ENCODE measurements at places on chromosomes 13 and 19.

- no peak for DNase-seq
Observed at GRCh38 chr19:30159636-30160035, 212.5 kb upstream of the ZNF536 start.

GRCh38 chr19:14577885-14578427 lies 4.9 kb upstream of the CLEC17A start:
- DNase-seq: no peak

- DNase-seq: no peak
Observed at GRCh38 chr19:8310342-8311055, 2.3 kb upstream of the CD320 start.

GRCh38 chr13:106489849-106490568 lies 45.5 kb downstream of the EFNB2 start:
- no peak for DNase-seq

- DNase-seq: no peak
Observed at GRCh38 chr19:339262-339887, 5.2 kb downstream of the MIER2 start.

DNA sequence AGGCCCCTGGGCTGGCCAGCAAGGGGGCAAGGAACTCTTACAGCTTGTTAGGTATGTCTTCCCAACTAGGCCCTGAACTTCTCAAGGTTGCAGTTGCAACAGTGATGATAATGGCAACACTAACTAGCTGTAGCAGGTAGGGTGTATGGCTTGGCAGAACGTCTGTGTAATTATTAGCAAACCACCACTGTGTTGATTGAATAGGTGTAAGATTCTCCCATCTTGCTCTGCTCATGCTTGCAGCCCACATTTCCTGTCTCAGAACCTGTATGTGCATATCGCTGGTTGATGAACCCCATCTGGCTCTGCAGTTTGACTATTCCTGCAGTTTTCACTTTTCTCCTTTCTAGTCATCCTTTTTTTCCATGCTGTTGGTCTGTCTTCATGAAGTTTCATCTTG lies 178.8 kb downstream of the KATNAL1 start:
- DNase-seq: no peak

DNA sequence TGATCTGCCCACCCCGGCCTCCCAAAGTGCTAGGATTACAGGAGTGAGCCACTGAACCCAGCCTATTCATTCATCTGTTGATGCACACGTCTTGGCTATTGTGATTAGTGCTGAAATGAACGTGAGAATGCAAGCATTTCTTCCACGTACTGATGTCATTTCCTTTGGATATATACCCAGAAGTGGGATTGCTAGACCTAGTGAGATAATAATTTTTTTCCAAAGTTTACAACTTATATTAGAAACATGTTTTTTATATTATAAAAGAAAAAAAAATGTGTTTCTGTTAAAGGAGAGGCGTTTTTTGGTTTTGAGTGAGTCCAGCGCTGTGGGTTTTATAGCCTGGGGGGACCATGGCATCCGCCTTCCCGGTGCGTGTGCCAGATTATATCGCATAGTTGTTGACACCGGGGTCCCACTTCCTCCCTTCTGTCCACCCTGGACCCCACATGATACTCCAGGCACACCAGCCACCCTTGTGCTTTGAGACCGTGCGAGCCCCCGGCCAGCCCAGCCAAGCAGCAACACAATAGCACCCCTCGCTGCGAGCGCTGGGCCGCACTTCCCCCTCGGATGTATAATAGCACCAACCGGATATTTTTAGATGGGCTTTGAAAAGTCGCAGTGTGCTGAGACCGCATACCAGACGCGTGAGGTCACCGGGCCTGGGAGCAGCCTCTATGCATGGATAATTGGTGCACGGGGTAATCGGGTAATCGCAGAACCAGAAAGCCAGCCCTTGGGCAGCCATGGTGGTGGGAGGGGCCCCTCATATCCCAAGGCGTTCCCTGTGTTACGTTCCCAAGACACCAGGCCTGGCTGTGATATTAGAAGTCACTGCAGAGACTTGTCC lies 59.6 kb downstream of the MYO9B start:
- peak; percentile 39 for DNase-seq

GRCh38 chr13:77514336-77514726 lies 21.2 kb upstream of the SCEL start:
- DNase-seq: no peak

DNA sequence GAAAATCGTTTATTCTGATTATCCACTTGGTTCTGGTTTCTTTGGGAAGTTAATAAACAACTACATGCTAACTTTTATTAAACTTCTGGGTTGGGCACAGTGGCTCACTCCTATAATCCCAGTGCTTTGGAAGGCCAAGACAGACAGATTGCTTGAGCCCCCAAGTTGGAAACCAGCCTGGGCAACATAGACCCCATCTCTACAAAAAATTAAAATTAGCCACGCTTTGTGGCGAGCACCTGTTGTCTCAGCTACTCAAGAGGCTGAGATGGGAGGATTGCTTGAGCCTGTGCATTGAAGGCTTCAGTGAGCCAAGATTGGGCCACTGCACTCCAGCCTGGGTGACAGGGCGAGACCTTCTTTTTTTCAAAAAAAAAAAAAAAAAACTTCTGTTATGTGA lies 21.7 kb downstream of the GPR180 start:
- no peak for DNase-seq

GRCh38 chr13:105345131-105345530 lies 1190.3 kb downstream of the EFNB2 start:
- DNase-seq: no peak

GRCh38 chr19:38663156-38663651 lies 15.8 kb downstream of the ACTN4 start:
- DNase-seq: no peak

DNA sequence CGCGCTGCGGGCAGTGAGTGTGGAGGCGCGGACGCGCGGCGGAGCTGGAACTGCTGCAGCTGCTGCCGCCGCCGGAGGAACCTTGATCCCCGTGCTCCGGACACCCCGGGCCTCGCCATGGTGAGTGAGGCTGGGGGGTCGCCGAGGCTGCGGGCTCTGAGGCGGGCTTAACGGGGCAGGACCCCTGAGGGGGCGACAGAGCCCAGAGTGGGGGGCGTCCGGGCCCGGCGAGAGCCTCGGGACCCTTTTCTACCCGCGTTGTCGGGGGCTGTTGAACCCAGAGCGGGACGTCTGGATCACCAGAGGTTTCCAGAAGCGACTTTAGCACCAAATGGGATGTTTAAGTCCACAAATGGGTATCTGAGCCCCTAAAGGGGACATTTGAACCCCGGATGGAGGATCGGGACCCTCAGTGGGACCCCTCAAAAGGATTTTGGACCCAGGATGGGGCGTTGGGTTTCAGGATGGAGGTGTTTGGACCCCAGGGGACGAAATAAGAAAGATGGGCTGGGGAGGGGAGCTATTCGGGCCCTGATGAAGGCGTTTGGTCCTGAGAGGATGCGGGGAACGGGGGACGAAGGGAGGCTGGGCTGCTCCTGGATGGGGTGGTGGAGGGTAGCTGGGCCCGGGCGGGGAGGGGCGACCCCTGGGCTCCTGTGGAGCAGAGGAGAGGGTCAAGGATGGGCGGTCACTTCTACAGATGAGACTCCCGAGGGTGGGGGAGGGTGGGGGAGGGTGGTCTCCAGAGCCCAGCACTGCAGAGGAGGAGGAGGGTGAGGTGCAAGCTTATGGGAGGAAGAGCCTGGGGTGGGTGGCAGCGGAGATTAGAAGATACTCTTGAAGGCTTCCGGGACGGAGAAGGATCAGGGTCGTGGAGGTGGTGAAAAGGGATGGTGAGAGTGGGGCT lies at the start of gene CALM3:
Gene CALM3, plus strand, starts transcription at position 13 of the 907 bp plus-strand sequence. Its CDS starts 105 bp downstream, at position 118.
- DNase-seq: no peak

DNA sequence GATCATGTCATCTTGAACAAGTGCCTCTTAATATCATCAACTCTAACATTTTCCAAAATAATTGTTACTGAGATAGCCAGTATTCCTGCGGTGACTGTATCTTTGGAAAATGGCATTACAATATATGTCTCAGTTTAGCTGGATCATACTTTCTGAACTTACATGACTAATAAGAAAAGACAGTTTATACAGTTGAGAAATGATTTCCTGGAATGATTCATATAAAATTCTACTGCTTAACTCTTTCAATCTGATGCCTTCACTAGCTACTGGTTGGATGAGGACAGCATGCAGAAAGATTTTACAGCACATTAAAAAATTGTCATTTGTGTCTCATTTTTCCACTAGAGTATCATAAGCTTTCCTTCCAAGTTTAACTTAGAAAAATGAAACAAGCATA lies 302.1 kb downstream of the PCDH17 start:
- DNase-seq: no peak

DNA sequence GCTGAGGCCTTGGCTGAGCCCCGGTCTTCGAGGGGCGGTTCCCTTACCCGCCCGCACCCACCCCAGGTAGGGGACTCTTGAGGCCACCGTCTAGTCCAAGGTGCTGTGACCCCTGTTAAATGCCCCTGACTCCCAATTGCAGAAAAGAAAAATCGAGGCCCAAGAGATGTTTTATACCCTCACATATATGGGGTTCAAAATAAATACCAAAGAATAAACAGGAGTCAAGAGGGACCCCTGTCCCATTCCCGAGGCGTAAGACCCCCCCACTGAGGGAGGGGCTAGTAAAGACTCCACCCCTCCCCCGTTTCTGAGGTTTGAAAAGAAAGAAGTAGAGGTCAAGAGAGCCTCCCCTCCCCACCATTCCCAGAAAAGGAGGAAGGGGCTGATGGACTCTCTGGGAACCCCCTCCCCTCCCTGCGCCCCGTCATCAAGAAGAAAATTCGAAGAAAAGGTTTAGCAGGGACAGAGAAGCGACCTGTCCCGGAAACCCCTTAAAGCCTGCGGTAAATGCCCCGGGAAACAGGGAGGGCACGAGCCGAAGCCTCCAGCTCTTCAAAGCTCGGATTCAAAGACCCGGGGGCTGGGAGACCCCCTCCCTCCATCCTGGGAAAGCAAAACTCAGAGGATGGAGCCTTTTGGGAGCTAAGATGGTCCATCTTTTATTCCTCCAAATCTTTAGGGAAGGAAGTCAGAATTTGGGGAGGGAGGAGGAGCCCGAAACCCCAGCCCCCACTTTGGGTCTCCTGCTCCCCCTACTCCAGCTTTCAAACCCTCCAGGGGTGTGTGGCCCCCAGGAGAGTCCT lies 755 bp upstream of the RAB3A start:
- no peak for DNase-seq

DNA sequence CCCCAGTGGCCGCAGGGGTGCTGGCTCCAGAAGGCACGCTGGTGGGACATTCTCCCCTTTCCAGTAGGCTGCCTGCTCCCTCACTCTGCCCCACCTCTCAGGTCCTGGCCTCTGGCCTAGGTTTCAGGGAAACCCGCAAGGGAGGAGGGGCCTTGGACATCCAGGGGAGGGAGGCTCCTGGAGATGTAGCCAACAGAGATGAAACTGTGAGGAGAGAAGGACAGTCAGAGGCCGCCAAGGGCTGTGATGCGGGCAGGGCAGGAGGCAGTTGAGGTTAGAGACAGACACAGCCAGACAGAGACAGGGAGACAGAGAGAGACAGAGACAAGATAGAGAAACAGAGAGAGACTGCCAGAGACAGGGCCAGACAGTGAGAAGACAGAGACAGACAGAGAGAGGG lies 127.7 kb downstream of the UQCRFS1 start:
- no peak for DNase-seq

- DNase-seq: no peak
Observed at GRCh38 chr13:80611310-80611709, 270.4 kb upstream of the SPRY2 start.

- no peak for DNase-seq
Observed at GRCh38 chr19:51531349-51532315, at the start of gene SIGLEC6. SIGLEC6 (minus strand) TSS chr19:51531670; CDS start chr19:51531648, 22 bp downstream.

DNA sequence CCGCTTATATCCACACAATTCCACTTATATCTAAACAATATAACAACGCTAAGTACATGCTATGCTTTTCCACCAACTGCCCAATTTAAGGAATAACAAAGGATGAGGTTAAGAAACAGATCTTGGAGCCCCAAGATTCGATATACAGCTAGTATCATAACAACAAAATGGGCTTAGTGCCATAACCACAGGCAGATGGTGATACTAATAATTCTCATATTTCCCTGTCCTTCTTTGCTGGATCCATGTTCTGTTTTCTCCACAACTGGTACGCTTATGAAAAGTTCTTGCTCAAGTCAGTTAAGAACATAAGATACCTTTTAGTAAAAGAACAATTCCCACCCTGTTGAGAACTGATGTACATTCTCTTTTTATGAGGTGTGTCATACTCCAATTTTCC lies 33.9 kb downstream of the CAB39L start:
- peak; percentile 7 for DNase-seq

GRCh38 chr19:8641908-8642547 lies 11.6 kb downstream of the NFILZ start:
- no peak for DNase-seq

DNA sequence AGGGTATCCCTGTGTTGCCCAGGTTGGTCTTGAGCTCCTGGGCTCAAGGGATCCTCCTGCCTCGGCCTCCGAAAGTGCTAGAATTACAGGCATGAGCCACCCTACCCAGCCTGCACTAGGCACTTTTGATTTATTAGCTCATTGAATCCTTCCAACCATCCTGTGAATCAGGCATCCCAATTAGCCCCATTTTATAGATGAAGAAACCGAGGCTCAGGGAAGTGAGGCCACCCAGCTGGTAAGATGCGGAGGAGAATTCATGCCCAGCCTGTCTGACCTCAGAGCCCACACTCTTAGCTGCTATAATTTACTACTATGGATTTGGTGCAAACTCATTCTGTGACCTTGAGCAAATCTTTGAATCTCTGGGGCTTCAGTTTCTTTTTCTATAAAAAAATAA lies 17.8 kb upstream of the CACNG8 start:
- no peak for DNase-seq

DNA sequence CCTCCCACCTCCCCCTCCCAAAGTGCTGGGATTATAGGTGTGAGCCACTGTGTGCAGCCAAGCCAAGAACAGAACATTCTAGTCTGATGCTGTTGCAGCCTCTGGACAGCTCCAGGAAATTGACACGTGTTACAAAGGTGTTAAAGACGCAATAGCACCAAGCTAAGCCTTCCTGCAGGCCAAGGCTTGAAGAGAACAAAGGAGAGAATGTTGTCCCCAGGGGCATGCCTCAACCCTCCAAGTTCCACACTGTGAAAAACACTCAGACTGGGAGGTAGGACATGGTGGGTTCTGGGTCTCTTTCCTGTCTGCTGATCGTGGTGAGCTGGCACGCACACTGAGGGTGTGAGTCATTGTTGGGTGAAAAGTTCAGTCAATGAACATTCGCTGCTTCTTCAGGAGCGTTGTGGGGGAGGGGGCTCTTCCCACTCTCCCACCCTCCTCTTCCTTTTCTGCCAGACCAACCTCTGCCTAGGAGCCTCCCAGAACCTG lies 5.3 kb upstream of the PTPRS start:
- peak; percentile 29 for DNase-seq

All from brain pericyte (primary cell).